Suppressor macrophage (primary cell): ENCODE measurements at places on chromosomes 5 and 9.

DNA sequence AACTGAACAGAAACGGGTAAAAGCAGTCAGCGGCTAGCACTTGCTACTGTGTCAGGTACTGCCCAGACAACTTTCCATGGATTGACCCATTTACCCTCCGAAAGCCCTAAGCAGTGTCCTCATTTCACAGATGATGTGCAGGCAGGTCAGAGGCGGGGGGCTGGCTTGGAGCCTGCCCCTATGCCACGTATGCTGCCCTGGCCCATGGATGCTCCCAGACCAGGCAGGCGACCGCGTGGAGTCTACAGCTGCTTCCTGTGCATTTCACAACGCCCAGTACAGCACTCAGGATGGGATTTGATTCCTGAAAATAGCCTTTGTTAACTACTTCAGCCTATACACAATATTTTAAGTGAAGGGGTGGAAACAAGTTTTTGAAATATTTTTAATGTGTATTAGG is 202.9 kb downstream of the NXNL2 start:
- no peak for DNase-seq

DNA sequence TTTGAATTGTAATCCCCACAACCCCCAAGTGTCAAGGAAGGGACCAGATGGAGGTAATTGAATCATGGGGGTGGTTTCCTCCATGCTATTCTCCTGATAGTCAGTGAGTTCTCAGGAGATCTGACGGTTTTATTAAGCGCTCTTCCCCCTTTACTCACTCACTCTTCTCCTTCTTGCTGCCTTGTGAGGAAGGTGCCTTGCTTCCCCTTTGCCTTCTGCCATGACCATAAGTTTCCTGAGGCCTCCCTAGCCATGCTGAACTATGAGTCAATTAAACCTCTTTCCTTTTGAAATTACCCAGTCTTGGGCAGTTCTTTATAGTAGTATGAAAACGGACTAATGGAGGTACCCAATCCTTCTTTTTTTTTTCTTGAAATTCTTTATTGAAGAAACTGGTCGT is 2.2 kb upstream of the CEP120 start:
- peak; percentile 55 for DNase-seq

GRCh38 chr5:75623846-75624245 is 12.6 kb downstream of the ANKDD1B start:
- DNase-seq, result no peak

DNA sequence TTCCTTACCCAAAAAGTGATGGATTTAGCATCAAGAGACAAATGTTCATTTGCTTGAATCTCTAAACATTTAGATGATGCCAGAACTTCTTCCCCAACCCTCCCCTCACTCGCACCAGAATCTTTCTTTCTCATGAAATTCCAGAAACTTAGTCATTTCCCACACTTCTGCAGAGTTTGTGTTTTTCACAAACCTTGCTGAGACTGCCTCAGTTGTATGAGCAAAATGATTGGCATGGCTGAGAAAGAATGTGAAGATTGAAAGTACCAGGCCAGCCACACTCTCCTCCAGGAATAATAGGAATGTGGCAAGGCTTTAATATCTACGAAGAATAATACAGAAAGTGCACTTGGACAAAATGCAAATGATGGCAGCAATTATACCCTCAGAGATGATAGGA is 428.3 kb upstream of the CDH6 start:
- no peak for DNase-seq

DNA sequence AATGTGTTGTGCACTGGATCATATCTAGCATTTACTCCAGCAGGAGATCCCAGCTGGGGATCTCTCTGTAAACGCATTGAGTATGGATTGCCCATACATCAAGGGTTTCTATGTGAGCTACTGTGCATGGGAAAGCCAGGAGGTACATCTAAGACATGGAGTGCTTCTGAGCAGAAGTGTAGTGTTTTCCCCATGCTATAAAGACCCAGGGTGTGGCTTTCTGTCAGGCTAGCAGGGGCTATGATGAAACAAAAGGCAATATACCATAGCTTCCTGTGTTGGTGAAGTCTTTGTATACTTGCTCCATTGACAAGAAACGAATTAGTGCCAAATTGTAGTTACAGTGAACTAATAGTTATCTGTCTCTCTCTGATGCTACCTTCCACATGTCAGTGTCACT is 329.3 kb upstream of the TLE4 start:
- no peak for DNase-seq

- no peak for DNase-seq
Measured at GRCh38 chr5:170341545-170341944, 44.0 kb upstream of the LCP2 start.

- no peak for DNase-seq
Measured at GRCh38 chr9:38062498-38063362, 6.3 kb downstream of the SHB start.

DNA sequence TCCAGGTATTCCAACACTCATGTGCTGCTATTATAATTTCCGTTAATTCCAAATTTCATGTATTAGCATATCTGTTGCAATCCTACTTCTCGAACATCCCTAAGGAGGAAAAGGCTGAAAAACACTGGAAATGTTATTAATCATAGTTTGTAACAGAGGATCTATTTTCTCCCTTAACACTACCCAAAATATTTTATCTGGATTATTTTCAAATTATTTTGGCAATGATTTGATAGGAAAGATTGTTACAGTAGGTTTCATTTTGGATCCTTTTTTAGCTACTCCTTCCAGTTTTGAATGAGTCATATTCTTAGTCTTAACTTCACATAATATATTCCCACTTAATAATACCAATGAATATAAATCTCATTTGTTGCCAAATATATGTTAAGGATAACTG is 13.9 kb upstream of the NAA35 start:
- no peak for DNase-seq

DNA sequence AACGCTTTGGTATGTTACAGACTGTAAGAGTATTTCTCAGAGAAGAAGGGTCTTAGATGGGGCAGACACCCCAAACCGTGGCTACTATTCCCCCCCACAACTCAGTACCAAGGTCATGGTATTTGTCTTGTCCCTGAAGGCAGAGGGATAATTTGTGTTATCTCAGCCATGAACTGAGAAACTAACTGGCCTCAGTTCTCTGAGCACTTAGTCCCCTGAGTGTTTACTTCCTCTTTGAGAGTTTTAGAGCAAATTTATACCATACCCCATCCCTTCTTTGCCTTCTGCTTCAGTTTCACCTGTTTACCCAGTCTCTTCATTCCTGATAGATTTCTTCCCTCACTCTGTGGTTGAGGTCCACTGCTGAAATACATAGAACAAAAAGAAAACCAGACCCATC is 183.9 kb downstream of the LRRC70 start:
- DNase-seq, result peak; percentile 4

DNA sequence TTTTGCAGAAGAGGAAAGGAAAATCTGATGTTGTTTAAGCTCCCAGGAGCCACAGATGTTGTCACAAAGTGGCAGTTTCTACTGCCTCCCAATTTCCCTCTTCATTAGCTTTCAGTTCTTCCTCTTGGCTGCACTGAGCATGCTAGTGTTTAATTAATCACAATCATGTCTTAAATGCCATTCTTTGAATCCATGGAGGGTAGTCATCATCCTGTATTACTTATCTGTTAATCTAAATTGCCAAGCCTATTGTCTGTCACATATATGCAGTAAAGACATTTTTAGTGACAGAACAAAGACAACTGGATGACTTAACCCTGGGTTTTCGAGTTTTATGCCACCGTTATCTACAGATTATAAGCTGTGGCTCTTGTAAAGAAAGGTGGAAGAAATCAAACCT is 14.7 kb downstream of the KLHL9 start:
- DNase-seq, result no peak

GRCh38 chr5:149823375-149823774 is 93.3 kb downstream of the PPARGC1B start:
- DNase-seq, result no peak

GRCh38 chr5:141669520-141669919 is 12.5 kb downstream of the ARAP3 start:
- DNase-seq, result peak; percentile 52

- no peak for DNase-seq
Measured at GRCh38 chr9:82490019-82490499, 501.5 kb downstream of the SPATA31D1 start.

DNA sequence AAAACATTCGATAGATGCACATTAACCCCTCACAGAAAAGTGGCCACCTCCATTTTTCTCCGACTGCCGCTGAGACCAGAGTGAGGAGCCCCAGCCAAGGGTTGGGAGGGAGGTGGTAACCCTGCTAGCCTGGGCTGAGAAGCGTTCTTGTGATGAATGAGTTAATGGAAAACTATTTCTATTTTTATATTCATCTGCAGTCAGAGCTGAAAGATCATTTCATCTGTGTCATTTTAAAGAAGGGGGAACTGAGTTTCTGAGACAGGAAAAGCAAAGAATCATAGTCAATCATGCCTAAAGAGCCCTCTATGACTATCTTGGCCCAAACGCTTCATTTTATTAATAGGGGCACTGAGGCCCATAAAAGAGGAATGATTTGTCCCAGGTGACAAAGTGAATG is 229.5 kb downstream of the PAPPA start:
- no peak for DNase-seq

GRCh38 chr5:72326306-72326649 is 6.1 kb downstream of the PTCD2 start:
- DNase-seq, result no peak

DNA sequence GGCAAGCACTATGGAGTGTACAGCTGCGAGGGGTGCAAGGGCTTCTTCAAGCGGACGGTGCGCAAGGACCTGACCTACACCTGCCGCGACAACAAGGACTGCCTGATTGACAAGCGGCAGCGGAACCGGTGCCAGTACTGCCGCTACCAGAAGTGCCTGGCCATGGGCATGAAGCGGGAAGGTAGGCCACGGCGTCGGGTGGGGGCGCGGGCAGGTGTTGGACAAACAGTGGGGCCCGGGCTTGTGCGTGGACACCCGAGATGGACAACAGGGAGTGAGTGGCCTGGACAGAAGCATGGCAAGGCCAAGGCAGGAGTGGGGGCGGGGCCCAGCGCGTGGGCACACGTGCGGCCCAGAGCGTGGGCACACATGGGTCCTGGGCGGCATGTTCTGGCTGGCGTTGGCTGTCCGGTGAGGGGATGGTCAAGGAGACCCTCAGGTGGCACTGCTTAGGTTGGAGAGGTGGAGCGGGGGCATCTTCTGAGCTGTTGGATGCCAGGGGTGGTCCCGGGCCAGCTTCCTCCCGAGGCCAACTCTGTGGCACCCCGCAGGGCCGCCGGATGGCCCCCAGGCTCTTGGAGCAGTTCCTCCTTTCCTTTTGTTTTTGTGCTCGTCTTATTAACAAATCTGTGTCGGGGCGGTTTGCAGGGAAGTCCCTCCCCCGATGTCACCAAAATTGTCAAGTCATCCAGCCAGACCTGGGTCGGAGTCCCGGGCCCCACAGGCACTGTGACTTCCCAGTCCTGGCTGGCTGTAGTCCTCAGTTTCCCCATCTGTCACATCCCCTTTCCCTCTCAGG is 82.9 kb downstream of the RXRA start:
- DNase-seq, result peak; percentile 79

DNA sequence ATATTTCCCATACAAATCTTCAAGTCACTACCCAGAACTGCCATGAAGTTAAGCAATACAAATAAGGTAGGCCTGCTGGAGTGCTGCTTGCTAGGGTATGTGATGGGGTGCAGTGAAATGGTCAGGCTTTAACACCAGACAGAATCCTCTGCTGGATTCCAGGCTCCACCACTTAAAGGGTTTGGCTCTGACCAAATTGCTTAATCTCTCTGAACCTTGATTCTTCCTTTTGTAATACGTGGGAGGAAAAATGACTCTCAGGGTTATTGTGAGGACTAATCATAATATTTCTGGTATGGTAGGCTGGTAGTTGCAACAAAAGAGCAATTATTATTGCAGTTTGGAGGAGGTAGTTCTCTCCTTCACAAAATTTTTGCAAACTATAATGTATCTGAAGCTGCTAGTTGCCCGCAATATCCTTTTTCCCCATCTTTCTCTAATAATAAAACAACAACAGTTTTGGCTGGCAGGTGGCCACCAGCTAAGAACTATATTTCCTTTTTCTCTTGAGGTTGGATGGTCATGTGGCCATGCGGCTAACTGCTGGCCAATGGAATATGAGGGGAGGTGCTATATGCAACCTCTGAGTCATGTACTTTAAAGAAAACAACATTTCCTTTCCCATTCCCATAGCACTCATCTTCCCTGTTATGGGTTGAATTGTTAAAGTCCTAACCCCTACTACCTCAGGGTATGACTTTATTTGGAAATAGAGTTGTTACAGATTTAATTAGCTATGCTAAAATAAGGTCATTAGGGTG is 44.1 kb downstream of the CCL28 start:
- peak; percentile 44 for DNase-seq

DNA sequence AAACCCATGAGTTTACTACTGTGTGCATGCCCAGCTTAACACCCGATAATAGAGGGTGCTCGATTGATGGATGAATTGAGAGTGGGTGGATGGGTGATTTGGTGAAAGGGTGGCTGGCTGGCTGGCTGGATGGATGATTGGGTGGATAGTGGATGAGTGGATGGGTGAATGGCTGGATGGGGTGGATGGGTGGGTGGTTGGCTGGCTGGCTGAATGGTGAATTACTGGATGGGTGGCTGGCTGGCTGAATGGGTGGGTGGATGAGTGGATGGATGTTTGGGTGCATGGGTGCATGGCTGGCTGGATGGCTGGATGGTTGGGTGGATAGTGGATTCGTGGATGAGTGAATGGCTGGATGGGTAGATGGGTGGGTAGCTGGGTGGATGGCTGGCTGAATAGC is 201.1 kb downstream of the IRX1 start:
- no peak for DNase-seq

- DNase-seq, result no peak
Measured at GRCh38 chr5:97728920-97729319, 545.9 kb upstream of the RIOK2 start.

- DNase-seq, result no peak
Measured at GRCh38 chr5:141517880-141518617, 29.2 kb downstream of the PCDHGC5 start.

- peak; percentile 78 for DNase-seq
Measured at GRCh38 chr9:21789541-21790037, 12.8 kb upstream of the MTAP start.

DNA sequence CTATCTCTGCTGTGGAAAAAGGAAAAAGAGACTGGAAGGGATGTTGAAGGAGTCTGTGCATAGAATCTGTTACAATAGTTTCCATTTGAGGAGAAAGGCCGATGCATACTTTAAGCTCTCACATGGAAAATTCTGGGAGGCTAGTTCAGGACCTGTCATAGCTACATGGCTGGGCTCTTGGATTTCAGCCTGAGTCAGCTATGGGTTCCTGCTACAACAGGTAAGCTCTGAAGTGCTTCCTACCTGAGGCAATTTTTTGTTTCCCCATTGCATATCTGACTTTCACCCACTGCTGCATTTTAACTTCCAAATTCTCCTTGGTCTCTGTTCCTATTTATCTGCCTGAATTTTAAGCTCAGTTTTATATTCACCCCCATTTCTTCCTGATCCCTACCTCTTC is 310.7 kb downstream of the RAB3C start:
- DNase-seq, result no peak
